Activated CD8-positive, alpha-beta memory T cell treated with anti-CD3 and anti-CD28 coated beads, Interleukin-2, amount 50 U/mL, for 4 hours (primary cell): ENCODE measurements at places on chromosomes 4 and X.

DNA sequence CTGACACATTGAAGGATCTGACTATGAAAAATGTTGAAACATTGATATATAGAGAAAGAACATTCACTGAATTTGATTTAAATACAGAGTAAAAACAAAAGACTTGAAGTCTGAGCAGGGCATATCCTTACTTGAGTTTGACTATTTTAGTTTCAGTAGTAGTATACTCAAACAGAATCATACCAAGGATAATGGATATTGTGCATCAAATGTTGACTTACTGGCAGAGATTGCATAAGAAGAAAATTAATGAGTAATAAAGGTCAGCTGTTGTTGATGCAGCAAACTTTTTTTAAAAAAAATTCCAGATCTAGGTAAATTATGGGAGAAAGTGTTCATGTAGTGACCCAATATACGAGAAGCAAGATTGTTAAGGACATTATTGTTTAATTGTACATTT is 94.5 kb upstream of the APOOL start:
- no peak for DNase-seq

GRCh38 chr4:164779811-164780216 is 25.9 kb downstream of the SMIM31 start:
- DNase-seq = no peak

- no peak for DNase-seq
These were observed 599.5 kb downstream of the FSTL5 start for GRCh38 chr4:161564230-161564834.

DNA sequence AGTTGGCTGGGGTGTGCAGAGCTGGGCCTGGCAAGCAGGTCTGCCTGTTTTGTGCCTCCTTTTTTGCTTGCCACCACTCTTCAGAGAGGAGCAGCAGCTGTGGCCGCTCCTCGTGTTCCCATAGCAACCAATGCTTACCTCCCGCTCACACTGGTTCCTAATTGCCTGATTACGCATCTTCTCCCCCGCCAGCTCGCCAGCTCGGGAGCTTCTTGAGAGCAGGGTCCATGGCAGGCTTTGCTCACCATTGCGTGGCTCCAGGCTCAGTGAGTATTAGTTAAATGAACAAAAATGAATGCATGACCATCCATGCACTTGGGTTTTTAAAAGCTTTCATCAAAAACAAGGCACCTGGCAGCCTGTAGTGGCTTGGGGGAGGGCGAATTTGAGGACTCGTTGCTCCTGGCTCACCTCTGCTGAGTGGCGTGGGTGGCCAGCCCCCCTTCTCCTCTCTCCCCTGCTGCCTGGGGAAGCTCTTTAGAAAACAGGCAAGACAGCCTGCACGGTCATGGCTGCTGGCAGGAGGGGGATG is 14.2 kb upstream of the PJA1 start:
- DNase-seq = no peak

DNA sequence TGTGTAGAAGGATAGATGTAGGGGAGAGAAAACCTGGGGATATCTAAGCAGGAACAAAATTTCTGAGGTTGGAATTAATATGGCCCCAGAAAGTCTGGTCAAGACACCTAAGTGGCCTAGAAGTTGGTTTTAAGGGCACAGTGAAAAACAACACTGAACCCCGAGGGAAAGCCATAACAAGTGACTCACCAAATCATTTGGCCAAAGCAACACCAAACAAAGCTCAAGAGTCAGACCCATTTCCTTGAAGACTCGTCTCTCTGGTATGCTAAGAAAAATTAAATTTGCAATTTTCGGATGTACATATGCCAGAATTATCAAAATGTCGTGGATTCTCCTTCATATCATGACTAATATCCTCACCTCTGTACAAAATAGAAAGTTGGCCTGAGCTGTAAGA is 162.9 kb downstream of the SMIM20 start:
- no peak for DNase-seq

DNA sequence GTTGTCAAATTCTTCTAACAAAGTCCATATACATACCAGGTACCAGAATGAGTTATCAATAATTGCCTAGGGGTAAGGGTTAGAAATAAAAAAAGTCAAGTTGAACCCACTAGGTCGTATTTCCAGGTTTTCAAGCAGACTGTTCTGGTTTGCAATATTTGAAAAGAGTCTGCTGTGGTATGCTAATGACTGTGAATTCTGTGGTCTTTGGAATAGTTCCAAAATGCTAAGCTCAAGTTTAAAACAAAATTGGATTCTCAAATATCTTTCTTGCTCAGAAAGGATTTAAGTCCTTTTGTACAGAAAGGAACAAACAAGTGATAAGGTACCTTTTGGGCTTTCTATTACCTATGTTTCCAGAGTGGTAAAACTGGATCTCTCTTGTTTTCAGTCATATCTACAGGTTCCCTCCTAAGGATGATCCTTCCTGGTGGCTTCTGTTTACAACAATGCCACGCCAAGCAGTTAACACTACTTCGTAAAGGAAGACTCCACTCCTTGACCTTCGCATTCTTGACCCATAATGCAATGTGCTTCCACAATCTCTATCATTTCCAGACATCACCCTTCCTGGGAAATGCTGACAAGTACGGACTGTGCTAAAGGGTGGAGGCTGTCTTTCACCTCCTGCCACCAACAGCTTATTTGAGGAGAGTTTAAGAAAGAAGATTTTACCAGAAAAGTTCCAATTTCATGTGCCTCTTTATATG is 531.7 kb upstream of the FTHL17 start:
- DNase-seq = no peak

DNA sequence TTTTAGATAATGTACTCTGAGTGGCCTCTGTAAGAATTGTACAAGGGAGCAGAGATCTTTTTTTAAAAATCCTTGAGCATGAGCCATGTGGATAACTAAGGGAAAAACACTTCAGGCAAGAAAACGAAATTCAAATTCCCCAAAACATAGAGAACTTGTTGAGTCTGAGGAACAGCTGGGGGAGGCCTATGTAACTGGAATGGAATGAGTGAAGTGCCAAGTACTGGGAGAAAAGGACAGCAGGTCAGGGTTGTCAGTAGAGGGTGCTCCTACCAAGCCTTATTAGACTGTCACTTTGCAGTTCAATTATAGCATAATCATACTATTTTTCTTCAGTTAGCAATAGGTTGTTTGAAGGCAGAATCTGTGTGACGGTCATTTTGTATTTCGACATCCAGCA is 135.1 kb downstream of the ARHGAP6 start:
- DNase-seq = no peak

- DNase-seq = no peak
These were observed 45.2 kb upstream of the TRIM2 start for GRCh38 chr4:153159016-153159415.

DNA sequence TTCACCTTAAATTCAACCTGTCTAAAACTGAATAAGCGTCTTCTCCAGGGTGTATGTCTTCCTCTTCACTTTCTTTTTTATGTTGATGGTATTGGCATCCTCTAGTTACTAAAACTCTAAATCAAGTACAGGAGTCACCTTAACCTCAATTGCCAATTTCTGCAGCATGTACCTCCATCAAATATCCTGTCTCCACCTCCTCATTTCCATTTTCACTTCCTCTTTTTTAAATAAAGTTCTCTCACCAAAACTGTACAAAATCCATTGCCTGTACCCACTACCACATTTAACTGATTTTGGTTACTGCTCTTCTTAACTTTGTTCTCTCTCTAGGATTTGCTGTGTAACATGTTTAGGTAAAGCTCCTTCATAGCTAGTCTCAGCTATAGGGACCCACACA is 9.2 kb upstream of the NPFFR2 start:
- no peak for DNase-seq

- DNase-seq = no peak
These were observed 182.8 kb downstream of the GUCY2F start for GRCh38 chrX:109299091-109299490.

DNA sequence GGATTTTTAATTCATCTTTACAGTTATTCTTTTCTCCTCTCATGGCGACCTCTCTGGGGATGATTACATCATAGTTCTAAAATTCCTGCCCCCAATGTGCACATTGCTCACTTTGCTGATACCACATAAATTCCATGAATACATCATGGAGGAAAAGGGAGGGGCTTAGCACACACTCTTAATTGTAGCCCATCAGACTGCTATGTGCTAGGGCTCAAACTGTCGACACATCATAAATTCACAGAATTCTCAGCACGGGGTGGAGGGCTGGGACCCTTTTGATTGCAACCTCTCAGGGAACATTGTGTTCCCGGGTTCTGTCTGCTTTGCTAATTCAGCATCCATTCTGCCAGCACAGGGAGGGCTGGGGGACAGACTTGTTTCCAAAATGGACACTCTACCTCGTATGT is 592.9 kb downstream of the BCOR start:
- no peak for DNase-seq

DNA sequence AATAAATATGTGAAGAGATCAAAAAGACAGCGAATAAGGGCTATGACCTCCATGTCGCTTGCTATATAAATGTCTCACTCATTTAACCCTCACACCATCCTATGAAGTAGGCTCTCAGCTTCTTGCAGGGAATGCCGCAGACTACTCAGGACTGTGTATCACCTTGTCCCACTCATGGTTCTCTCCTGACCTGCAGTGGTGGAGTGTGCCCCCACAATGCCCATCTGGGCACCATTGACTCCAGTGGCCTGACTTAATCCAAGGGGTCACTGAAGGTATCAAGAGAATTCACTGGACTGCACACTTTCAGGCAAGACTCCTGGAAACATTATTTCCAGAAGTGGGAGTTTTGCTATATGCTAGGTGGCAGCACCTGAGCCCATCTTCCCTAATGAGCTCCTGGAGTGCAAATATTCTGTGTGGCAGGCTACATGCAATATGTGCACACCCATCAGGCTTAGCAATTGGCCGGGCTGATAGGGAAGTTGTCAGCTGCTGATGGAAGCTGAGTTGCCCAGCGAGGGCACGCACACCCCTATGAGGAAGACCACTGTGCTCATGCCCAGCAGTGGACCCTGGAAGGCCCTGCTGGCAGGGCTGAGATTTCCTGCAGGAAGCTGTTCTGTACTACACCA is 8.2 kb upstream of the EFNB1 start:
- no peak for DNase-seq

GRCh38 chr4:160202802-160203201 is 1099.9 kb downstream of the RAPGEF2 start:
- no peak for DNase-seq

DNA sequence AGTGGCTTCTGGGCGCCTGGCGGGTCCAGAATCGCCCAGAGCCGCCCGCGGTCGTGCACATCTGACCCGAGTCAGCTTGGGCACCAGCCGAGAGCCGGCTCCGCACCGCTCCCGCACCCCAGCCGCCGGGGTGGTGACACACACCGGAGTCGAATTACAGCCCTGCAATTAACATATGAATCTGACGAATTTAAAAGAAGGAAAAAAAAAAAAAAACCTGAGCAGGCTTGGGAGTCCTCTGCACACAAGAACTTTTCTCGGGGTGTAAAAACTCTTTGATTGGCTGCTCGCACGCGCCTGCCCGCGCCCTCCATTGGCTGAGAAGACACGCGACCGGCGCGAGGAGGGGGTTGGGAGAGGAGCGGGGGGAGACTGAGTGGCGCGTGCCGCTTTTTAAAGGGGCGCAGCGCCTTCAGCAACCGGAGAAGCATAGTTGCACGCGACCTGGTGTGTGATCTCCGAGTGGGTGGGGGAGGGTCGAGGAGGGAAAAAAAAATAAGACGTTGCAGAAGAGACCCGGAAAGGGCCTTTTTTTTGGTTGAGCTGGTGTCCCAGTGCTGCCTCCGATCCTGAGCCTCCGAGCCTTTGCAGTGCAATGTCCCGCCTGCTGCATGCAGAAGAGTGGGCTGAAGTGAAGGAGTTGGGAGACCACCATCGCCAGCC is at the start of gene ATOH1:
ATOH1 (plus strand) TSS at position 422 of the 663 bp plus-strand sequence; CDS start at position 596, 174 bp downstream.
- no peak for DNase-seq

GRCh38 chrX:24305905-24306304 is 8.0 kb downstream of the SUPT20HL2 start:
- no peak for DNase-seq

DNA sequence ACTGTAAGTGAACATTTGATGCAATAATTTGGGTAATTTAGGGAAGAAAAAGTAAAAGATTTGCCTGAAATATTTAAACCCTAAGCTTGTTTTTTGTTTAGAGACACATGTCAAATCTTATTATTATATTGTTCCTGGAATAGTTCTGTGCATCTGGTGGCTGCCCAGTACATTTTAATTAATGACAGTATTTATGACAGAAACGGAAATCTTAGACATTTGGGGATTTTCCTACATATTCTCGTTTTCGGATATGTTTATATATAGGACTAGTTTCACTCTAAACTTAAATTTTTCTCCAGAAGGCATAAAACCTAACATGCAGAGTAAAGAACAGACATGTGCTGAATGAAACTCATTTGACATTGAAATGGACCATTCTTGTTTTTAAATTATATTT is 125.6 kb upstream of the PAQR3 start:
- no peak for DNase-seq

DNA sequence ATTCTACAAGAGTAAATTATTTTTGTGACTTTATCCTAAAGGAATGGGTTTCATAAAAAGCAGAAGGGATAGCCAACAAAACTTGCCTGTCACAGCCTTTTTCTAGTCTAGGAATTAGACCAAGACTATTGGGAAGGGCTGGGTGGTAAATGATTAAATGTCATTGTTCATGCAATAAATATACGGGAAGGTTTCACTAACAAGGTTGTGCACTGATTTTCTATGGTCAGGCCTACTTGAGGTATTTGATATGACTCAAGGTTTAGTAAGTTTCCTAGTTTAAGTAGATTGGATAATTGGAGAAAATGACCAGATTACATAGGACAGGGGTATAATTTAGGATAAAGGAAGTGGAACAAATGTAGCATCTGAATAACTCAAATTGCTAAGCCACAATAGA is 249.1 kb upstream of the BMP3 start:
- no peak for DNase-seq

GRCh38 chrX:129523079-129523911 is at the start of gene SMARCA1:
TSS of gene SMARCA1 (minus strand) at chrX:129523490. CDS start at chrX:129523370, 120 bp downstream.
- DNase-seq = no peak

DNA sequence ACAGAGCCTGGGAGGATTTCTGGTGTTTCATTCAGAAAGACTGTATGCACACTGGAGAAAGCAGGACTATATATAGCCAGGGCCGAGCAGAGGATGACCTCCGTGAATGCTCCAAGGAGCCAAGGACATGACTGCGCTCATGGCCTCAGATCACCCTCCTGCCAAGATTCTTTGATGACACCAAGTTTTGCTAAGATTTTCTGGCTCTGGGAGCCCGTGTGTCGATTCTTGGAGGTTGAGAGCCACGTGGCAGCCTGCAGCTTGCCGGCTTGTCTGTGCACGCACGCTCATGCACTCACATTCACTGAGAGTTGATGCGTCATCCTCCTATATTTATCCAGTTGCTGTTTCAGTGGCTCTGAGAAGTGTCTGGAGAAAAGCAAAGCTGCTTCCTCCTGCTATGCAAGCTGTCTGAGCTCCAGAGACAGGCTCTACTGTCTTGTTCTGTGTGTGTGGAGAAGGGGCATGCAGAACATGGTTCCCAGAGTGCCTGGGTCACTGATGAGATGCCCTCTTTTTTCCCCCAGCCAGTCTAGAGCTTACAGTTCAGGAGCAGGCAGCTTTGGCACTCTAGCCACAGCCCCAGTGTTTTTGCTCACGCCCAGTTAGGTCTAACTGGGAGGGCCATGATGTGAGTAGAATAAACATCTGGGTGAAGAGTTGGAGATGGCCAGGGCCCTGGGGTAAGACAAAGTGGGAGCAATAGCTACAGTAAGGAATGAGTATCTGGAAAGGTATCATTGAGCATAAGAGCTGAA is 64.9 kb upstream of the SCOC start:
- no peak for DNase-seq
